Endodermal cell (in vitro differentiated cells): ENCODE measurements at places on chromosomes 11 and 22. TPM values are rescaled to one million over a fixed set of nuclear protein-coding genes. Genes with fewer than 3 reads are reported as not detected.

GRCh38 chr22:49393526-49393925 lies 434.1 kb downstream of the BRD1 start:
- H3K27me3 ChIP-seq: no peaks in the 10 kb centered on the region
- H3K4me3 ChIP-seq: no peak overlapping the region
- H3K4me1 ChIP-seq: no peaks in the 10 kb centered on the region
- no peaks in the 10 kb centered on the region for H3K36me3 ChIP-seq
- H3K27ac ChIP-seq: no peak overlapping the region

Gene TP53I11
- total RNA-seq: 108 to 136 TPM (median 134 TPM) in 3 replicates

DNA sequence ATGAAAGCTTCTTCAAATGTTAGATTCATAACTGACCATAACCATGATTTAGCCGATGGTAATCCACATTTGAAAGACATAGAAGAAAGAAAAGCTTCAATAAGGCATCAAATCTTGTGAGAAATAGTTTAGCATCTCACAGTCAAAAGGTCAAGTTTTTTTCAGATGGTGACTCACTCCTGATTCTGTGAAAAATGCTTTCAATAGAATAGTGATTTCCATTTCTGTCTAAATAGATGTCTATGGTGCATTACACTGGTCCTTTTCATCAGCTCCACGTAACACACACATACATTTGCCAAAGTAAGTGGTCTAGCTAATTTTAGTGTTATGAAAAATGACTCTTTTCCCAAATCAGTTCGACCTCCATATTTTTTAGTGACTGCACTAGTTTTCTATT lies 139.2 kb downstream of the LRRC4C start:
- no peaks in the 10 kb centered on the region for H3K36me3 ChIP-seq
- H3K27me3 ChIP-seq: no peaks in the 10 kb centered on the region
- no peak for DNase-seq

DNA sequence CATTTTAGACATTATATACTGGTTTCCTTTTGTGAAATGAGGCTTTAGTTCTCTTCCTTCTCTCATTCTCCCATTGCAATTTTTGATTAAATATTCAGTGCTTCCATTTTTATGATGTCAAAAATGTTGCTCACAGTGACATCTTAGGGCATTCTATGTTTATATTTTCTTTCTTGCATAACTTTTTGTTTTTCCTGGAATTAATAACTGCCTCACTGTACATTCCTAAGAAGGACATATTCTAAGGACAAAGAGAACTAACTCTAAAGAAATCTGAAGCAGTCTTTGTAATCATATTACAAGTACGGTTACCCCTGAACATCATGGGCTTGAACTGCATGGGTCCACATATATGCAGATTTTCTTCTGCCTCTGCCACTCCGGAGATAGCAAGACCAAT lies 25.8 kb upstream of the P2RY6 start:
- no peak overlapping the region for H3K4me3 ChIP-seq
- no peak overlapping the region for H3K27ac ChIP-seq
- H3K36me3 ChIP-seq: no peaks in the 10 kb centered on the region
- no peaks in the 10 kb centered on the region for H3K4me1 ChIP-seq

GRCh38 chr11:90594658-90595057 lies 371.8 kb upstream of the CHORDC1 start:
- no peaks in the 10 kb centered on the region for H3K4me1 ChIP-seq
- no peak overlapping the region for H3K4me3 ChIP-seq
- H3K27ac ChIP-seq: no peak overlapping the region
- DNase-seq: peak; percentile 42
- H3K27me3 ChIP-seq: no peaks in the 10 kb centered on the region
- H3K36me3 ChIP-seq: no peaks in the 10 kb centered on the region

GRCh38 chr11:22536071-22536470 lies 89.6 kb downstream of the FANCF start:
- H3K4me1 ChIP-seq: no peaks in the 10 kb centered on the region
- H3K27ac ChIP-seq: no peak overlapping the region
- no peak for DNase-seq
- H3K27me3 ChIP-seq: no peaks in the 10 kb centered on the region
- no peak overlapping the region for H3K4me3 ChIP-seq

Gene NFAM1
- total RNA-seq: 1.1 to 1.5 TPM (median 1.2 TPM) in 3 replicates

- DNase-seq: no peak
- no peak overlapping the region for H3K27ac ChIP-seq
- peaks cover 52% of the 10 kb centered on the region for H3K36me3 ChIP-seq
- H3K4me1 ChIP-seq: peaks cover 21% of the 10 kb centered on the region
- H3K27me3 ChIP-seq: no peaks in the 10 kb centered on the region
Observed at GRCh38 chr22:45318558-45319323, 9.0 kb downstream of the FAM118A start.

- peaks cover 2% of the 10 kb centered on the region for H3K4me1 ChIP-seq
- H3K27ac ChIP-seq: no peak overlapping the region
- no peak overlapping the region for H3K4me3 ChIP-seq
- no peaks in the 10 kb centered on the region for H3K27me3 ChIP-seq
- peak; percentile 50 for DNase-seq
- peaks cover 7% of the 10 kb centered on the region for H3K36me3 ChIP-seq
Observed at GRCh38 chr22:38628444-38628843, 27.7 kb downstream of the FAM227A start.

DNA sequence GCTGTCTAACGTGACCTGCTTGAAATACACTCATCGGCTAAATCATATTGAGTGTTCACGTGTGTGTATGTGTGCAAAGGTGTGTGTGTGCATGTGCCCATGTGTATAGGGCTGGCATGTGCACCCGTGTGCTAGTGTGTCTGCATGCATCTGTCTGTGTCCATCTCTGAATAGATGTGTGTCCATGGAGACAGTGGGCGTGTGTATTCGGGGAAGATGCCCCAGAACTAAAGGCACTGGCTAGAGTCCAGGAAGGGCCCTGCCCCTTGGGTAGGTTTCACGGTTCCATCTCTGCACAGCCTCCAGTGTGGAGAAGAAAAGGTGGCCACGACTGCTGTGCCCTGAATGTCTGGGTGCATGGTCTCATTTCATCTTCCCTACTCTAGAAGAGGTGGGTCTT lies 220.3 kb downstream of the MN1 start:
- H3K4me3 ChIP-seq: no peak overlapping the region
- H3K27me3 ChIP-seq: no peaks in the 10 kb centered on the region
- no peaks in the 10 kb centered on the region for H3K4me1 ChIP-seq
- no peaks in the 10 kb centered on the region for H3K36me3 ChIP-seq
- H3K27ac ChIP-seq: no peak overlapping the region
- DNase-seq: no peak

- no peak for DNase-seq
- H3K4me3 ChIP-seq: no peak overlapping the region
- H3K27ac ChIP-seq: no peak overlapping the region
- no peaks in the 10 kb centered on the region for H3K36me3 ChIP-seq
- no peaks in the 10 kb centered on the region for H3K4me1 ChIP-seq
- H3K27me3 ChIP-seq: no peaks in the 10 kb centered on the region
Observed at GRCh38 chr11:76397383-76397782, 16.3 kb downstream of the GVQW3 start.

DNA sequence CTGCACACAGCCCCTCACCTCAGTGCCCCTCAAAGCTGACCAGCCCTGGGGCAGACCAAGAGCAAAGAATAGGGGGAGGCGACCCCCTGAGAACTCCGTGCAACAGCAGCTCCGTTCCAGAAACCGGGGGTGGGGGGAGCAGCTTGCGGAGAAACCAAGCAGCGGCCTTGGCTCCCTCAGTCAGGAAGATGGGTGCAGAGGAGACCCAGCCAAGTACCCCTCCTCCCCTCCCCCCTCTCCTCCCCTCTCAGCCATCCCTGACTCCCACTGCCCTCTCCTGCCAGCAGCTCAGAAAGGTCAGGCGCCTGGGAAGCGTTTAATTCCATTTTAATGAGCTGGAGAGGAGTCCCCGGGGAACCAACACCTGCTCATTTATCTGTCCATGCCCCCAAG lies 78.9 kb downstream of the PDE2A start:
- H3K27me3 ChIP-seq: peaks cover 45% of the 10 kb centered on the region
- no peak overlapping the region for H3K4me3 ChIP-seq
- DNase-seq: no peak
- H3K4me1 ChIP-seq: no peaks in the 10 kb centered on the region
- H3K36me3 ChIP-seq: no peaks in the 10 kb centered on the region

DNA sequence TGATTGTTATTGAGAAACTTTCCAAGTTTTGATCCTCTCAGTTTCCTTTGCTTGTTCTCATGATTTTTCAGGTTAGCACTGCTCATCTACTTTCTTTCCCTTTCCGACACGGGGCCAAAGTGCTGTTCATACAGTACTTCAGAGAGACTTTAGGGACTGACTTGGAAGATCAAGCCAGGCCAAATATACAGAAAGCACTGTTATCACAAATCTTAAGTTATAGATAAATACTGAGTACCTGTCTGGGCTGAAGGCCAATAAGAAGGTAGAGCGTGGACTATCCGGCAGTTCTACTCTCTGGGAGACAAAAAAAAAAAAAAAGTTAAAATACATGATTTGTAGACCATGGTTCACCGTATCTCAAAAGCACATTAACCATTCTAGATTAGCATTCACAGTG lies 46.2 kb downstream of the AMBRA1 start:
- H3K36me3 ChIP-seq: peaks cover 53% of the 10 kb centered on the region
- H3K4me1 ChIP-seq: peaks cover 3% of the 10 kb centered on the region
- no peak overlapping the region for H3K27ac ChIP-seq
- no peak overlapping the region for H3K4me3 ChIP-seq
- DNase-seq: no peak
- H3K27me3 ChIP-seq: no peaks in the 10 kb centered on the region

Gene OR10AG1
- total RNA-seq: not detected in 3 replicates

Gene PRG3
- not detected in 3 replicates for total RNA-seq

DNA sequence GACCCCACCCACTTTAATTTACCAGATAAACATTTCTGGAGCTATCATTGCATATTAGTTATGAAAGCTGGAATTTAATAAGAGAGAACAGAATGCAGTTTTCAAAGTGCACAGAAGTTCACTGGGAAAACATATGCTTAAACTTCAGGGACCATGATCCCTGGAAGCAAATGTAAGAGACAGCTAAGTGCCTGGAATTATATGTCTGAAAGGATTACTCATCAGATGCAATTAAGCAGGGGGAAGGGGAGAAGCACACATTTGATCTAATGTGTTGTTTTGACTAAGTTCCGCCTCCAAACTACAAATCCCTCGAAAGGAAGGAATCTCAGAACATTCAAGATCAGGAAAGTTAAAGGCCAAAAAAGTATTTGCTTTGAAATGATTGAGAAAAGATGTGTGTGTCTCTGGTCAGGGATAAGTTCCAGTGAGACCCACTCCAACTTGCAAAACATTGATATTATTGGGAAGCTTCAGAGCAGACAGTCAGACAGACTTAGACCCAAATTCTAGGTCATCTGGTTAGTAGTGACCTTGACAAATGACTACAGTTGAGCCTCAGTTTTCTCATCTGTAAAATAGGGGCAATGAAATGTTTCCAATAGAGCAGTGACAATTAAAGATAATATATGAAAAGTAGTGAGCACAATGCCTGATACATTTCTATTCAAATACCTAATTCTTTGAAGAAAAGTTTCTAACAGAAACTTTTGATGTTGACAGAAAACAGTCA lies 147.6 kb downstream of the ME3 start:
- no peaks in the 10 kb centered on the region for H3K27me3 ChIP-seq
- peak overlapping the region; percentile 58 for H3K4me3 ChIP-seq
- peaks cover 8% of the 10 kb centered on the region for H3K36me3 ChIP-seq
- H3K27ac ChIP-seq: peak overlapping the region; percentile 3
- DNase-seq: no peak

- no peak for DNase-seq
- H3K36me3 ChIP-seq: no peaks in the 10 kb centered on the region
- H3K4me3 ChIP-seq: no peak overlapping the region
- H3K27me3 ChIP-seq: no peaks in the 10 kb centered on the region
Observed at GRCh38 chr11:124581817-124582216, 12.0 kb downstream of the OR8A1 start.

Gene DMC1
- total RNA-seq: 5.7 to 6.8 TPM (median 6.8 TPM) in 3 replicates

Gene OR8D4
- total RNA-seq: not detected in 3 replicates

DNA sequence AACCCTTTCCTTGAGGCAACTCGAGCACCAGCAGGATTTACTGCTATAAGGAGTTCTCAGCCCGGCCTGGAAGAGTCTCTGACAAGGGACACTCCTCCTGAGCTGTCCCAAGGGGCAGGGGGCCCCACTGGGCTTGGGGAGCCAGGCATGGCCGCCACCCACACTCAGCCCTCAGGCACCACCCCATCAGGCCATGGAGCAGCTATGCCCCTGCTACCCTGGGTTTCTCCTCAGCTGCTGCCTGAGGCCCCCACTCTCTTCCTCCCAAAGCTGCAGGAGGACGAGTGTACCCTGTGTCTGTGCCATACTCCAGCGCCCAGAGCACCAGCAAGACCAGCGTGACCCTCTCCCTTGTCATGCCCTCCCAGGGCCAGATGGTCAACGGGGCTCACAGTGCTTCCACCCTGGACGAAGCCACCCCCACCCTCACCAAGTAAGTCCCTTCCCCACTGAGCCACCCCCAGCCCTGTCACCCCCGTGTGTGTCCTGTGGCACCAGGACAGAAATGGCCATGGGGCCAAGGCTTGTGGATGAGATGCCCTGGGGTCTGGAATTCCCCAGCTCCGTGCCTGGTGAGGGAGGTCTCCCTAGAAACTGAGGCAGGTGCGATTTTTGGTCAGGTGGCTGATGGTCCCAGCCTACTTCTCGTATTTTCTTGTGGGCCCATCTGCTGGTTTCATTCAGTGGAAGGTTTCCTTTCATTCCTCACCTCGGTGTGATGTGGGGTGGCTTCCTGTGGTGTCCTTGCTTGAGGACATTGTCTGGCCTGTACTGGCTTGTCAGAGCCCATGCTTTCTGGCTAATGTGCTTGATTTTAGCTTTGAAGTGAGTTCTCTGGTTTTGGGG lies 28.4 kb downstream of the TAB1 start:
- H3K4me1 ChIP-seq: no peaks in the 10 kb centered on the region
- no peak overlapping the region for H3K4me3 ChIP-seq
- peaks cover 31% of the 10 kb centered on the region for H3K36me3 ChIP-seq
- no peak for DNase-seq
- no peaks in the 10 kb centered on the region for H3K27me3 ChIP-seq

Gene C11orf97
- not detected in 2 replicates for total RNA-seq

DNA sequence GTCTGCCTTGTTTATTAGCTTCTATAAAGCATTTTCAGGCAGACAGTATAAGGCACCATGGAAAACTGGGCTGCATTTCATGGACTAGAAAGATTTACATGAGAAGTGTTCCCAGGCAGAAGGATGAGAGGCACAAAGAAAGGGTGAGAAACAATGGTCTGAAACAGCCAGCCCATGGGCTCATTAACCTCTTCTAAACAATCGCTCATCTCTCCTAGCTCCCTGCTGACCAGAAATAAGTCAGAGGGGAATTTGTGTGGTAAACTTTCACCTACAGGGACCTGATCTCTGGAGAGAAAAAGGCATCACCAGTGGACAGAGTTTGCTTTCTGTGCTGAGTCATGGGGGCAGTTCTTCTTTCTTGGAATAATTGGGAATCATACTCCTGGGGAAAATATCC lies 51.8 kb upstream of the KIRREL3 start:
- no peaks in the 10 kb centered on the region for H3K4me1 ChIP-seq
- no peak for DNase-seq
- H3K4me3 ChIP-seq: no peak overlapping the region
- no peaks in the 10 kb centered on the region for H3K27me3 ChIP-seq
- H3K27ac ChIP-seq: peak overlapping the region; percentile 27
- H3K36me3 ChIP-seq: no peaks in the 10 kb centered on the region

DNA sequence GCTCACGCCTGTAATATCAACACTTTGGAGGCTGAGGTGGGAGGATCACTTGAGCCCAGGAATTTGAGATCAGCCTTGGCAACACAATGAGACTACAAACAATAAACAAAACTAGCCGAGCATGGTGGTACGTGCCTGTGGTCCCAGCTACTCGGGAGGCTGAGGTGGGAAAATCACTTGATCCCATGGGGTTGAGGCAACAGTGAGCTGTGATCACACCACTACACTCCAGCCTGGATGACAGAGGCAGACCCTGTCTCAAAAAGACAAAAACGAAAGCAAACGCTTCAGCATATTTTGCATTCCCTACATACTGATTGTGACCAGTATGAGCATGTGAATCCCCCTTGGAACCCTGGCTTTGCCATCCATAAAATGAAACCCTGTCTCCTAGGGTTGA lies 33.9 kb upstream of the MN1 start:
- H3K4me3 ChIP-seq: no peak overlapping the region
- no peaks in the 10 kb centered on the region for H3K4me1 ChIP-seq
- no peaks in the 10 kb centered on the region for H3K27me3 ChIP-seq

Gene CRYBA4
- not detected in 2 replicates for total RNA-seq
